ENCODE measurements at places on chromosomes 11 and 22.

GRCh38 chr22:47533961-47534803 lies 771.7 kb downstream of the TBC1D22A start:
- DNase-seq, result no peak

- no peak for DNase-seq
Measured at GRCh38 chr11:113286009-113286408, 28.4 kb upstream of the TTC12 start.

- DNase-seq, result no peak
Measured at GRCh38 chr11:80727315-80727714, 1286.5 kb upstream of the TENM4 start.

DNA sequence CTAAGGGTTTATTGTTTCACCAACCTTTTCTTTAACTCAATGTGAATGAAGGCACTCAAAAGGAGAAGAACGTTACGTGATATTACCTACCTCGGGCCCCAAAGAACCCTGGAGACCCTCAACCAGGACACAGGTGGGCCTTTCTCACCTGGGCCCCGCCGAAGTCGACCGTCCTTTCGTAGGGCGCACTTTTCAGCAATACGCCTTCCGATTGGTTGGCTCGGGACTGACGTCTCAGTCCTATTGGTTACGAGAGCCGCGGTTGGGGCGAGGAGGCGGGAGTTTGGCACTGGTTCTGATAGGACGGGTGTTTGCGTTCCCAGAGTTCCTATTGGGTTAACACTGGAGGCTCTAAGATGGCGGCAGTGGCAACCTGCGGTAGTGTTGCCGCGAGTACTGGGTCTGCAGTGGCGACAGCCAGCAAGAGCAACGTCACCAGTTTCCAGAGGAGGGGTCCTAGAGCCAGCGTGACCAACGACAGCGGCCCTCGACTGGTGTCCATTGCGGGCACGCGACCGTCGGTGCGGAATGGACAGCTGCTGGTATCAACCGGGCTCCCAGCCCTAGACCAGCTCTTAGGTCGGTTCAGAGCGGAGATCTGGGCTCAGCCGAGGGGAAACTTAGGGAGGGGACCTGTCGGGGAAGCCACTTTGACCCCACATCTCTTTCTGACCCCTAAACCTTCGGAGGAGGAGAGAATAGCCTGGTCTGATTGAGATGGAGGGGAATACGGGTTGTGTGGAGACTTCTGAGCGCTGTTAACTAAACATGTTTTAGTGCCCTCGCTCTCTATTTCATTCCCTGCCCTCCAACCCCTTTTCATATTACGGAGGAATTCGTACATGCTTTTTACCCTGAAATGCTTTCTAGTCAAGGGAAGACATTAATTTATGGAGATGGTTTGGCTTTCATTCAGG lies at the start of the genes ELP4 and IMMP1L:
Gene ELP4, plus strand, starts transcription at position 339 of the 917 bp plus-strand sequence. Its CDS starts 18 bp downstream, at position 357.
Gene IMMP1L, minus strand, starts transcription at position 194 of the 917 bp plus-strand sequence. CDS start 46,346 bp downstream, outside the sequence.
- peak; percentile 94 for DNase-seq

DNA sequence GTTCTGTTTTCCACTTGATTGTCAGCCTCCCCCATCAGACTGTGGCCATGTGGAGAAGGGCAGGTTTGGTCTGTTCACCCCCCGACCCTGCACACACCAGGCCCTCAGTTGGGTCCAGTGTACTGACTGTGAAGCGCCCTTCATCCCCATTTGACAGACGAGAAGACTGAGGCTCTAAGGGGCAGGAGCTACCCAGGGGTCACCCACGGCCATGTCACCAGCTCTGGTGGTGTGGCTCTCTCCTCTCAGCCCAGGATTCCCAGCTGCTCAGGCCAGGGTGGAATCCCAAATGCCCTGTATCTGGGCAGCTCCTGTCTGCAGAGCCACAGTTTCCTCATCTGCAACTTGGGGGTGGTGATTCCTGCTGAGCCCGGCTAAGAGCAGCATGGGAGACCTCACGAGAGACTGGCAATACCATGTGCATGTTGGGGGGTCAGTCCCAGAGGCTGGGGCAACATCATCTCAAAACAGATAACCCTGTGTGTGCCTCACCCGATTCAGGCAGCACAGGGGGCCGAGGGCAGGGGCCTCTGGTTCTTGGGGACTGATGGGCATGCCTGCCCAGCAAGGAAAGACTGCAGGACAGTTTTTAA lies 46.6 kb downstream of the MN1 start:
- no peak for DNase-seq

- no peak for DNase-seq
Measured at GRCh38 chr11:74256378-74257133, 54.9 kb downstream of the P4HA3 start.

GRCh38 chr11:66641834-66642233 lies 3.3 kb downstream of the RBM4 start:
- no peak for DNase-seq

GRCh38 chr11:12193515-12194336 lies 83.3 kb downstream of the MICAL2 start:
- no peak for DNase-seq

Measured in CD4-positive, alpha-beta T cell treated with Interferon gamma for 1 hour (primary cell).